ENCODE measurements at places on chromosomes 3 and 15.
A peak's percentile ranks its signal among the peaks of the same experiment; 100 is the strongest.

GRCh38 chr15:101483462-101483861, 6.0 kb downstream of the PCSK6 start:
- peaks cover 53% of the 10 kb centered on the region for H3K27me3 ChIP-seq
- H3K4me1 ChIP-seq = no peaks in the 10 kb centered on the region
- no peak overlapping the region for H3K27ac ChIP-seq
- DNase-seq = no peak
- H3K4me3 ChIP-seq = no peak overlapping the region

DNA sequence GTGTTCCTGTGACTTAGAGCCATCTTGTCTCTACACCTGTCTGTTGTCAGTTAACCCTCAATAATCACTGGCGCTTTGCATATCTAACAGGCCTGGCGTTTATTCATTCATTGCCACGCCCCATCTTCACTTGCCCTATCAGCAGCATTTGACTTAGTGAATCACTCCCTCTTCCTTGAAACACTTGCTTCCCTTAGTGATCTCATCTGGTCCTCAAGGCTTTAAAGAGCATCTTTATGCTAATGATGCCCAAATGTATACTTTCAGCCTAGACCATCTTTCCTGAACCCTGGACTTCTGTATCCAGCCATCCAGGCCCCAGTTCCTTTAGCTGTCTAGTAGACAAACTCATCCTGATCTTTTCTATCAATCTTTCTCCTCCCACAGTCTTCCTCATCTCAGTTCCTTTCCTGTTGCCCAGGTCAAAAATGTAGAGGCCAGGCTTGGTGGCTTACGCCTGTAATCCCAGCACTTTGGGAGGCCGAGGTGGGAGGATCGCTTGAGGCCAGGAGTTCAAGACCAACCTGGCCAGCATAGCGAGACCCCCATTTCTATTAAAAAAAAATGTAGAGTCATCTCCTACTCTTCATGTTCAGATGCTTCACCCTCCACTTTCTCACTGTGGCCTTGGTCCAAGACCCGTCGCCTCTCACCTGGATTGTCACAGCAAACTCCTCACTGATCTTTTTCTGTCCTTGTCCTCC, 1.4 kb upstream of the IGDCC4 start:
- H3K27ac ChIP-seq = no peak overlapping the region
- peaks cover 29% of the 10 kb centered on the region for H3K36me3 ChIP-seq
- H3K27me3 ChIP-seq = peaks cover 65% of the 10 kb centered on the region
- peaks cover 15% of the 10 kb centered on the region for H3K4me1 ChIP-seq
- H3K4me3 ChIP-seq = peak overlapping the region; percentile 86
- DNase-seq = no peak

GRCh38 chr3:12982619-12983101, 90.6 kb downstream of the IQSEC1 start:
- peak overlapping the region; percentile 71 for H3K27ac ChIP-seq
- H3K36me3 ChIP-seq = peaks cover 7% of the 10 kb centered on the region
- DNase-seq = no peak
- H3K27me3 ChIP-seq = no peaks in the 10 kb centered on the region
- H3K4me1 ChIP-seq = peaks cover 84% of the 10 kb centered on the region

DNA sequence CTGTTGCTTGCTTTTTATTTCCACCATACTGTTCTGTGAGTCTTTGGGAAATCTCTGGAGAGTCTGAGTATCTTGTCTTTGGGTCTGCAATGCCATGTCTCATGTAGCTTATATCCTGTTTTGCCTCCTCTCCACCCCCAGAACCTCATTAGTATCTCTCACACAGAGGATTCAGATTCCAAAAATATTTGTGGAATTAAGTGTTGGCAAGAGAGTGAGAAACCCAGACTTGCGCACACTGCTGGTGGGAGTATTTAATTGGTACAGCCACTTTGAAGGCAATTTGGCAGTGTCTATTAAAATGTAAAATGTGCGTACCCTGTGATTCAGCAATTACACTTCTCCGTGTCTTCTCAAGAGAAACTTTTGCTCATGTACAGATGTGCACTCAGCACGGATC, 68.6 kb downstream of the ZNF621 start:
- no peak for DNase-seq
- no peaks in the 10 kb centered on the region for H3K4me1 ChIP-seq
- no peak overlapping the region for H3K4me3 ChIP-seq
- H3K27me3 ChIP-seq = peaks cover 9% of the 10 kb centered on the region
- H3K27ac ChIP-seq = no peak overlapping the region
- H3K36me3 ChIP-seq = no peaks in the 10 kb centered on the region

- H3K4me1 ChIP-seq = peaks cover 83% of the 10 kb centered on the region
- peak overlapping the region; percentile 3 for H3K27ac ChIP-seq
- no peaks in the 10 kb centered on the region for H3K27me3 ChIP-seq
- H3K36me3 ChIP-seq = peaks cover 13% of the 10 kb centered on the region
- no peak overlapping the region for H3K4me3 ChIP-seq
- no peak for DNase-seq
These were observed 342.2 kb downstream of the FOXP1 start for GRCh38 chr3:71241246-71241901.

GRCh38 chr3:186942168-186942567, 11.8 kb downstream of the ST6GAL1 start:
- H3K27me3 ChIP-seq = no peaks in the 10 kb centered on the region
- no peak for DNase-seq
- peaks cover 68% of the 10 kb centered on the region for H3K4me1 ChIP-seq
- H3K36me3 ChIP-seq = peaks cover 51% of the 10 kb centered on the region

Data from naive B cell (primary cell).